AG04450 (cell line): ENCODE measurements at places on chromosomes 13 and 19. TPM values are rescaled to one million over a fixed set of nuclear protein-coding genes. Genes with fewer than 3 reads are reported as not detected.

- DNase-seq = peak; percentile 89
These were observed 2.9 kb upstream of the DCUN1D2 start for GRCh38 chr13:113493315-113493951.

Gene LYPD3
- 0.60 and 1.0 TPM in 2 replicates for polyA plus RNA-seq

Gene AP1M2
- polyA plus RNA-seq = 0.17 TPM in 1 of 2 replicates, not detected in the other

DNA sequence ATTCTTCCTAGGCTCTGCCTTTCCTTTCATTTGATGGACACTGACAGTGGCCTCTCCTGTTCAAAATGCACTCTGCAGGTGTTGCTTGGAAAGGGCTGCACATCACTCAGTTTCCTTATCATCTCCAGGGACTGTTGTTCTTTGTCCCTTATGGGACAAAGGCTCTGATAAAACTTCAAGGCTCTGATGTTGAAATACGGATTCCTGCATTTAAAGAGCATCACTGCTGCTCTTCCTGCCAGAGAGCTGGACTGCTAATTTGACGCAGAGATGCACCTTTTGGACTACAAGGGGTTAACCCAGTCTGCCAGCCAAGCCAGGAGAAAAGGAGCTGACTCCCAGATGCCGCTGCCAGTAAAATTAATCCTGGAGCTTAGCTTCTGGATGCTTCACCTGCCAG is 952.1 kb downstream of the DIAPH3 start:
- no peak for DNase-seq

GRCh38 chr19:53771144-53771543 is 53.0 kb downstream of the NLRP12 start:
- no peak for DNase-seq

Gene CCNA1
- polyA plus RNA-seq = not detected in 2 replicates

GRCh38 chr19:28142258-28142657 is 1070.7 kb downstream of the UQCRFS1 start:
- DNase-seq = no peak

Gene PINLYP
- polyA plus RNA-seq = 1.8 and 2.7 TPM in 2 replicates
